ENCODE measurements at places on chromosomes 12 and 14. TPM values are rescaled to one million over a fixed set of nuclear protein-coding genes. Genes with fewer than 3 reads are reported as not detected.

DNA sequence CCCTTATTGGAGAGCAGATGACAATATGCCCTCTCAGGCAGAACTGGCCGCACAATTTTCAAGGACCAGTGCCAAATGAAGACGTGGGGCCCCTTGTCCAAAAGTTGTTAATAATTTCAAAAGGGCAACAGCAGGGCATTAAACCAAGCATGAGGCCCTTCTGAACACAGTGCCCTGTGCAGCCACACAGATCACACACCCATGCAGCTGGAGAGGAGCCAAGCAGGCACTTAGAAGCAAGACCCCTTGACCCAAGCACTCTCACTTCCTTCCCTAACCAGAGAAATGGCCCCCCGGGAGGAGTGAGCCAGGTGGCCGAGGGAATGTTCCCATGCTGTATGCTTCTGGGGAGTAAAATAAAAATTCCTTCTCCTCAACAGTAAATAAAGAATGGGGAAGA is 114.0 kb upstream of the TMPO start:
- no peak for DNase-seq

DNA sequence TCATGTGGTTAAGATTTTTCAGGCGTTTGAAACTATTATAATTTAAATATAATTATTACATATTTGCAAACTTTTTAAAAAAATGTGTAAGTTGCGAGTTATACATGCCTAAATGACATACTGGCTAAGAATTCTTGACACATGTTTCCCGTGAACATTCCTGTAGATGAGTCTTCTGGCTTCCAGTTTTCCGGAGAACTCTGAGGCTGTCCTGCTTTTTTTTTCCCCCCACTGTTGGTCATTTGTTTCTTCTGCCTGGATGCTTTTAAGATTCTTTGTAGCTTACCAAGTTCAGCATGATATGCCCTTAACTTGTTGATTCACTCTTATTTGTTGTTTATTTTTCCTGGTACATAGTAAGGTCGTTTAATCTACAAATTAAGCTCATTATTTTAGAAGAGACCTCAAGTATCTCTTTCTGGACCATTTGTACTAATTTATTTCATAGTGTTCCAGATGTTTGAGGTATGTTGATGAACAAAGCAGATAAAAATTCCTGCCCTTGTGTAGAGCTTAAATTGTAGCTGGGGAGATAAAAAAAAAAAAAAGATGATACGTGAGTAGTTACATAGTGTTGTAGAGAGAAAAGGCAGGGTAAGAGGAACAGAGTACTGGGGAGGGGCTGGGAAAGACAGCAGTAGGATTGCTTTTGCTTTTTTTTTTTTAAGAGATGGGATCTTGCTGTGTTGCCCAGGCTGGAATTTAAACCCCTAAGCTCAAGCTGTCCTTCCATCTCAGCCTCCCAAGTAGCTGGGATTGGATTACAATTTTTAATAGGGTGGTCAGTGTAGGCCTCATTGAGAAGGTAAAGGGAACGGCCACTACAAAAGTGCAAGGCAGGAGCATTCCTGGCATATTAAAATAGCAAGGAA is 32.8 kb downstream of the ARHGAP5 start:
- no peak for DNase-seq

- DNase-seq, result no peak
Measured at GRCh38 chr14:61372842-61373555, 51.6 kb downstream of the PRKCH start.

DNA sequence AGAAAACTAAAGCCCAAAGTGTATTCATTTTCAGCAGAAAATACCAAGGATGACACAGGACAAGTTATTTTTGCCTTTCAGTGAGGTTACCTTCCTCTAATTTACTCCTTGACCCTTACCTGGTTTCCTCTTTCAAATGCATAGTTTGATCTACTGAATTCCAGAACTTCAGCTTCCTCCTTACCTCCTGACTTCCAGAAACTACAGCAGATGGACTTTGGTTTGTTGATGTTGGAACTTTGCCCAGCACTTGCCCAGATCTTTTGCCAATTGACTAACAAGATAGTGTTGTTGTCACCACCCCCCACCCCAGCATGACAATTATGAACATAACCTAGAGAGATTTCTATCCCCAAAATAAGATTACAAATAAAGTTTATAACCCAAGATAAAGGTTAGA is 63.2 kb downstream of the NAV3 start:
- DNase-seq, result peak; percentile 39

DNA sequence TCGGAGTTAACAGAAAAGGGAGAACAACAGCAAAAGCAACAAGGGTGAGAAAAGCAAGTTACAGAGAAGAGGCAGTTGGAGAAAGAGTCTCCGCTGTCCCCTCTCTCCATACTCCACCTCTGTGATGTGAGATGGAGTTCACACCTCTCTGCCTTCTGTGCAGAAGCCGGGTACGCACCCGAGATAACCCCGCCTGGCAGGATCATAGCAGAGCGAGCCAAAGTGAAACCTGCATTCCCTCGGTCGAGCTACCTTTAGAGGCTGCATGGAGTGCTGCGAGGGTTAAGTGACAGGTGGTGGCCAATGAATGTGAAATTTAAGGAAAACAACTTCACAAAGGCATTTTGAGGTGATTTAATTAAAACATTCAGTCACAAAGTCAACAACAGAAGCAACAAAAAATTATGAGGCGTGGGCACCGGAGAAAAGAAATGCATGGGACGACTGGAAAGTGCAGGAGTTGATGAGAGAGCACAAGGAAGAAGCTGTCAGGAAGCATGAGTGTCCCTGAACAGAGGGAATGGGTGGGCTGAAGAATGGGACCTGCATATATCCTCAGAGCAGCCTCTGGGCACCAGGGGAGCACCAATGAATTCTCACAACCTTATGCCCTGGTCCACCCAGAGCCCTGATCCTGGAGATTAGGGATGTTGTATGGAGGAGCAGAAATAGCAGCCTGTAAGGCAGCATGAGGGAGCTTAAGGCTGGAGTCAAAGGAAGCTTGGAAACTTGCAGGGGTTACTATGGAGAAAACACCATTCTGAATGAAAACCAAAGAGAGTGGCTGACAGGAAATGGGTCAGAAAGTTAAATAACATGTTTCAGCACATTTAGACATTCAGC is 208.3 kb downstream of the EMP1 start:
- no peak for DNase-seq

DNA sequence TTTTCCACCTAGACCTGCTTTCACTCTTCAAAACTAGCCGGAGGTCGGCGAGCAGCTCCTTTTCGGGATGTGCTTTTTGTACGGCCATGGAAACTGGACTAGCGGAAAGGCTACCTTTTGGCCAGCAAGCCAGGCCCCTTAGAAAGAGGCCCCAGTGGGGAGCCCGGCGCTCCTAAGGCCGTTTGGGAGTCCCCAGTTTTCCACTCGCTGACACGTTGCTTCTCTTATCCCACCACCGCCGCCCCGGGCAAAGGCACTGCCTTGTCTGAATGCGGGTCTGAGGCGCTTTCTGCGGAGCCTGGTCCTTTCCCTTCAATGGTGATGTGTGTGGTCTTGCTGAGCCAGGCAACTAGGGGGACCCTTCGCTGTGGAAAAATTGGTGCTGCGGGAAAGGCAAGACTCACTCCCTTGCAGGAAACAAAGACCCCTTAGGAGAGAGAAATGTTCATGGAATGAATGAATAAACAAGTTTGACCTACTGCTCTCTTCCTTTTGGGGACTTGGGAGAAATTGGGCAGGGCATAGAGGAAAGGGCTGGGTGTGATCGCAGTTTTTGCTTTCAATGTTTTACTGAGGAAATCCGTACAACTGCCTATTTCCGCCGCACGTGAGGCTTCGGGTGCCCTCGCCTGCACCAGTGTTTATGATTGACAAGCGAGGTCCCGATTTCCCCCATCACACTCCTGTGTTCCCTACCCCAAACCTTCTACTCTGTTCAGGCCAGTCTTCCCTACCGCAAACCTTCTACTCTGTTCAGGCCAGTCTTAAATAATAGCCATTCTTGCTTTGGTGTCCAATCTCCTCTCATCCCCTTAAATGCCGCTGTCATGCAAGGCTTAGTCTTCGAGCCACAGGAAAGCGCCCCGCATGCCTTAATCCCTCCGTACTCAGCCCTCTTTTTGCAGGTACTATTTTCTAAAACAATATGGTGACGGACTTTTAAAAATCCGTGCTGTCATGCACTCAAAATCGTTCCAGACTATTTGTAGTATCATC is 1.0 kb upstream of the SLC38A2 start:
- peak; percentile 39 for DNase-seq

DNA sequence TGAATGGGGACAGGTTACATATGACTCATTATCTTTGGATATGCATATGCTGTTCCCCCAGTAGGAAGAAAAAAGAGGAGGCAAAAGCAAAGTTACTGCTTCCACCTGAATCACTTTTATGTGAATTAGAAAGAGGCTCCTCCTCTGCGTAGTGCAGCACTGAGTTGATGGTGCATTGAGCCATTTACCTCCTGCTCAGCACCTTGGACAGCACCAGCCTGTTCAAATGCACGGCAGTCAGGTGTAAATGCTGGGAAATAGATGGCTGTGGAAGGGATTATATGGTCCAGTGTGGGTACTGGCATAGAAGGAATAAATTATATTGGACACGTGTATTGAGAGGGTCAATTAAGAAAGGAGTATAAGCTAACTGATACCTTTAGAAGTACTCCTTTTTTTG is 541.9 kb upstream of the SEL1L start:
- DNase-seq, result no peak

- DNase-seq, result no peak
Measured at GRCh38 chr14:22194664-22195063, 394.4 kb downstream of the DAD1 start.

DNA sequence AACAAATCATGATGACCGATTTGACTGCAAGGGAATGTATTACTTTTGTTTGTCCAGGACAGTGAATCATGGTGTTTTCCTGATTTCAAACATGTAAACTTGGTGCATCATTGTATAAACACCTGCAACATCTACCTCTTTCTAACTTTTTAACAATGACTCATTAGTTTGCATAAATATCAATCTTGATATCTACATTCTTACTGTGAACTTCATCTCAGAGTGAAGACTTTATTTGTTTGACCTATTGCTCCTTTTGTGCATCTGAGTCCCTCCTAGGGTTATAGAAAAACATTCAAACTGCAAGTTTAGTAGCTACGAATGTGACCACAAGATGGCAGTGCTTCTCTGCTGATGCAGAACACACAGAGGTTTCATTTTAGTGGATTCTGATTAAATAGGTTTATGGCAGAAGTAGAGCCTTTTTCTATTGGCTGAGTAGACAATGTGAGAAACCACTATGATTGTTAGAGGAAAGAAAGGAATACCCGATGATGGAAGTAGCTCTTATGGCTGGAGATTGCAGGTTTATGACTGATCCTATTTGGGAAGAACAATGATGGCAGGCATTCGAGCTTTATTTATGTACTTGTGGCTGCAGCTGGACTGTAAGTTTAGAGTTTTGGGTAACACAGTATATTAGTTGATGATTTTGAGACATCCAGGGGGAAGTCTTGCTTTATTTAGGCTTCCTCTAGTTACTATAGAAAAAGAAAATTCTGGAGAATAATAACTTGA is 244.2 kb upstream of the OR4E1 start:
- DNase-seq, result no peak

DNA sequence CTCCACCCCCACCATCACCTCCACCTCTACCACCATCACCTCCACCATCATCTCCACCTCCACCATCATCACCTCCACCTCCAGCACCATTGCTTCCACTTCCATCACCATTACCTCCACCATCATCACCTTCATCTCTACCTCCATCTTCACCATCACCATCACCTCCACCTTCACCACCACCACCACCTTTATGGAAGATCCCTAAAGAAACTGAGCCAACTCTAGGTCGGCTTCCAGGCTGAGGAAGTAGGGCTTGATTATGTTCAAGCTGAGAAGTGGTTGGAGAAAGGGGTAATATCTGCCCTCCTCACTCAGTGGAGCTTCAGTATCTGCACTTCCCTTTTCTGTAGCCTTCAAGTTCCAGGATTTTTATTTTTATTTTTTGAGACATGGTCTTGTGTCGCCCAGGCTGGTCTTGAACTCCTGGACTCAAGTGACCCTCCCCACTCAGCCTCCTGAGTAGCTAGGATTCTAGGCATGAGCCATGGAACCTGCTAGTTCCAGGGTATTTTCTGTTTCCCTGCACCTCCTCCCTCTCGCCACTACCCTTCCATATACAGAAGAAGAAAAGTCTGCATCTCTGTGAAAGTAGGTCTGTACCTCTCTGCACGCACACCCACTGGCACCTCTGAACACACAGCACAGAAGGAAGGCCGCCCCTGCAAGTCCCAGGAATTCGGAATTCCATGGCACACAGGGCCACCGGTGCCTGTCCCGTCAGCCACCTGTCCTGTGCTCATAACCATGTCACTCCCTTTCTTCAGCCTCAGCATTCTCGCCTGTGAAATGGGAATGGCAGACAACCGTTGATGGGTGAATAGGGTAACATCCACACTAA is 5.9 kb downstream of the ZBTB42 start:
- DNase-seq, result no peak

DNA sequence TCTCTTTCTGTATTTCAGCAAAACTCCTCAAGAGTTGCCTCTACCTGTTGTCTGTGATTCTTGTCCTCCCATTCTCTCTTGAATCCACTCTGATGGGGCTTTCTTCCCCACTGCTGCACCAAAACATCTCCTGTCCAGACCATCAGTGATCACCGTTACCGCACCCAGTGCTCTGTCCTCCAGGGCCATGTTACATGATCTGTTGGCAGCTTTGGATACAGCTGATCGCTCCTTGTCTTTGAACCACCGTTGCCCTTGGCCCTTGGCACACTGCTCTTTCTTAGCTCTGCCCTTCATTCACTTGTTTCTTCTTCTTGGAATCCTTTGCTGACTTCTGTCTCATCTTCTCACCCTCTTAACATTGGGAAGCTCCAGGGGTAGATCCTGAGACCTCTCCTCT is 333.7 kb upstream of the FKBP4 start:
- no peak for DNase-seq

DNA sequence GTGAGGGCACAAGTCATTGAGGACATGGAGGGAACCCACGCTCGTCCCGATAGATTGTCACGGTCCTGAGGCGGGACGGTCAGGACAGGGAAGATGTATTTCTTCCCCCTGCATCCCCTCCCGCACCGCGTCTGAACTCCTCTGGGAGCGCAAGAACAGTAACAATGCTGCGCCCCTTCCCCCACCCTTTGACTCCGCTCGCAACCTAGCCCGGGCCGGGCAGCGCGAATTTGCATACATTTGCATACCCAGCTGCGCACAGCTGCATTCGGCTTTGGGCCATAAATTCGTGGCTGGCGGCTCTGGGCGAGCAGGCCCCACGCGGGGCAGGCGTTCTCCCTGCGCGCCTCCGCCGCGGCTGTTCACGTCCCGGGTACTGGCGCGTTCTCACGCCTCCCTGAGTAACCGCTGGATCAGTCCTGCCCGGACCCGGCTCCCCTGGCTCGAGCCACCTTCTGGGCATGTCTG is 29.0 kb upstream of the SMUG1 start:
- DNase-seq, result no peak

- DNase-seq, result no peak
Measured at GRCh38 chr14:101082036-101082435, 178.5 kb upstream of the RTL1 start.

ENDOU gene
- total RNA-seq, result not detected

KERA gene
- not detected for total RNA-seq

SPX gene
- 1.1 TPM for total RNA-seq

CMA1 gene
- not detected for total RNA-seq

FGF23 gene
- total RNA-seq, result not detected

KIF5A gene
- total RNA-seq, result not detected
